ENCODE measurements at places on chromosomes 5 and 9.

DNA sequence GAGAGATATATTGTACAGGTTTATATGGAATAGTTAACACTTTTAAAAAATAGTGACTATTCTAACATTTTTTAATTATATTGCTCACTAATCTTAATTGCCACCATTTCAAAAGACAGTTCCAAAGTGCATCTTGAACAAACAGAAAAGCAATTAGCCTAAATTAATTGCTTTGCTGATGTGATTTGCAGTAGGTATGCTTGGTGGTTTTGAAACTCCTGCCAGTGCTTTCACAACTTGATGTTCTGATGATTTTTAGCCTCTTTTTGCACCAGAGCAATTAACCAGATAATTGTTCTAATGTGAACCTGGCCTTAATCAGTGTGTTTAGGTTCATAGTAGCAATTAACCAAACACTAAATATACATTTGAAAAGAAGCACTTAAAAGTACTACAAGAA, 207.6 kb downstream of the FBXL17 start:
- DNase-seq: no peak

DNA sequence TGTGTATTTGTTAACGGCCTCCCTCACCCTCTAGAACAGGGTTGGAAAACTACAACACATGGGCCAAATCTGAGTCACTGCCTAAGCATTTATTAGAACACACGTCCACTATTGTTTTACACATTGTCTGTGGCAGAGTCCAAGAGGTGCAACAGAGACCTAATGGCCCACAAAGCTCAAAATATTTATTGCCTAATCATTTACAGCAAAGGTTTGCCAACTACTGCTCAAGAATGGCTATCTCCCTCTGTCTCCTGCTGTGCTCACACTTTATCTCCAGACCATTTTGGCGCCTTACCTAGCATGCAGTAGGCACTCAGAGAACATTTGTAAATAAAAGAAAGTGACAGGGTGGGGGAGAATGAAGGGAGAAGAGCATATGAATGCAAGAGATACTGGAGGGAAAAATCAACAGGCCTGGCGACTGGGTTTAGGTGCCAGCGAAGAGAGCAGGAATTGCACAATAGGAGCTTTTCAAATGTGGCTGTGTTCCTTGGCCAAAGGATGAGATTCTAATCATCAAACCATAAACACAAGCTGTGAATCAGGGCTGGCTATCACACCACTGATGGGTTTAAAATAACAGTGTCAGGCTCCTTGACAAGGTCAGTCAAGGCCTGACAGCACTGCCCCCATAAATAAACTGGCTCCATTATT, 80.3 kb downstream of the EPB41L4A start:
- no peak for DNase-seq

- no peak for DNase-seq
These were observed 50.0 kb downstream of the CD180 start for GRCh38 chr5:67146574-67146973.

- no peak for DNase-seq
These were observed 68.0 kb downstream of the FAM174A start for GRCh38 chr5:100603141-100603540.

DNA sequence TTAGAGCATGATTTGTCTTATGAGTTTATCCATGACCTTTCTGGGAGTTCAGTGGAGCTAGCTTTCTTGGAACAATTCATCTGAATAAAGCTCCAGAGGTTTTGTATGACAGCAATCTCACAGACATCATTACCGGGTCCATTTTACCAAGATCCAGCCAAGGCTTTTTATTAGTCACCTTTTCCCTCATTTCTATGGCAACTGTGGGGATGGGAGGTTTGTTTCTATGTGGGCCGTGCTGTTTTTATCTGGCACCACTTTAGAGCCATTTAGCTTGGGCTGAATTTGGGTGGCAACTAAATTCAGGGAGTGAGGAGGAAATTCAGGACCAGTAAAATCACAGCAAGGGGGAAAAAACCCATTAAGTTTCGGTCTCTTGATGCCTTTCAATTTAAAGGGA, 245.7 kb downstream of the NSG2 start:
- DNase-seq: no peak

- no peak for DNase-seq
These were observed 2.5 kb downstream of the FEM1C start for GRCh38 chr5:115542086-115542485.

DNA sequence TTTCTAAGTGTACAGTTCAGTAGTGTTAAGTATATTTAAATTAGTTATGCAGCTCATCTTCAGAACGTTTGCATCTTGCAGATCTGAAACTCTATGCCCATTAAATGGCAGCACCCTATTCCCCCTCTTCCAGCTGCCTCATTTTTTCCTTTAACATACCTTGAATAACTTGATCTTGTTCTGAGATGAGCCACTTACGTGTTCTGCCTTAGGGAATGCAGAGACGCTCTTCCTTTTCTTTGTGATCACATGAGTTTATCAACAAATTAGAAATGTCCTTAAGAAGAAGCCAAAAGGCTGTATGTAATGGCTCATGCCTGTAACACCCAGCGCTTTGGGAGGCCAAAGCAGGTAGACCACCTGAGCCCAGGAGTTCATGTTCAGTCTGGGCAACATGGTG, 57.6 kb downstream of the SLC46A2 start:
- no peak for DNase-seq

- DNase-seq: no peak
These were observed 268.6 kb upstream of the ARRDC3 start for GRCh38 chr5:91651704-91652103.

- no peak for DNase-seq
These were observed 1185.4 kb upstream of the SEMA6A start for GRCh38 chr5:117759849-117760499.

GRCh38 chr9:87725356-87725899, 491 bp upstream of the CTSL start:
- no peak for DNase-seq

- no peak for DNase-seq
These were observed 121.5 kb downstream of the JMY start for GRCh38 chr5:79357398-79357797.

GRCh38 chr5:137310051-137310730, 188.9 kb downstream of the SPOCK1 start:
- no peak for DNase-seq

GRCh38 chr9:24602693-24603352, 57.1 kb upstream of the IZUMO3 start:
- DNase-seq: no peak

DNA sequence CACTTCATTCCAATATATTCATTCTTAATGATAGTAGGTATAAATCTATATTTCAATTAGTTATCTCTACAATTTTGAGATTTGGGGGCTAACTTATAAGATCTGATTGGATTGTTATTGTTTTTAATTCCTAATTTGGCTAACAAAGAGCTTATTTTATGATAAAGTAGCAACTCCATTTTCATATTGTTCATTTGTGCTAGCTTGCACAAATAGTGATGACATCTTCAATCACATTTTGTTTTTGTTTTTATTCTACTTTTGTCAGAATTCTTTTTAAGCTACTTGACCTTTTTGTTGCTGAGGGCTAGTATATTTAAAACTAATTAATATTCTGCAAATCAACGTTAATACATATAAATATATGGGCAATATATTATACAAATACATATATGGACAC, 22.8 kb downstream of the MARCHF3 start:
- no peak for DNase-seq

DNA sequence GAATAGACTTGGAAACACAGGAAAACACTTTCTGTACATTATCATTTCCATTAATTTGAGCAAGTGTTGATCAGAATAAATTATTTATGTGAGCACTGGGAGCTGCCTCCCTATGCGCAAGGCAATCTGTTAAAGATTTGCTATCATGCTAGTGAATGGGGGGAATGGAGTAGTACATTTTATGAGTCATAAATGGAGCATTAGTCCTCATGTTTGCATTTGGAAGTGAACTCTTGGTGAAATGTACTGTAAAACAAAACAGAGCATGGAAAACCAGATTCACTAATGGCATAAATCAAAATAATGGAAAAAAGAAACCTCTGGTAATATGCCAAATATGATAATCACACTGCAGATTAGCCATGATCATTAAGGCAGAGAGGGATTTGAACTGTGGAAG, 40.5 kb upstream of the TMC1 start:
- no peak for DNase-seq

- no peak for DNase-seq
These were observed 72.0 kb downstream of the RCL1 start for GRCh38 chr9:4864698-4865097.

GRCh38 chr5:135508496-135509005, 27.2 kb downstream of the NEUROG1 start:
- DNase-seq: no peak

GRCh38 chr9:91557327-91557726, 133.7 kb upstream of the NFIL3 start:
- DNase-seq: no peak

DNA sequence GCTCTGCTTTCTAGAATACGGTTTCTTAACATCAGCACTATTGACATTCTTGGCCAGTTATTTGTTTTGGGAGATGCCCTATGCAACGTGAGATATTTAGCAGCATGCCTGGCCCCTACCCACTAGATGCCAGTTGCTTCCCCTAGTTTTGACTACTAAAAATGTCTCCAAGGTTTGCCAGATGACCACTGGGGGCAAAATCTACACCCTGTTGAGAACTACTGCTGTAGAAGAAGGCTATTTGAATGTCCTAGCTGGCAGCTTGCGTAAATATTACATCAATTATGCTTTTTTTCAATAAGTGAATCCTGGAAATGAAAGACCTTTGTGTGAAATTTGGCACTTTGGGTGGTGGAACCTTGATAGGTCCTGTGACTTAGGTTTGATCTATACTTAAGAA, 5.0 kb downstream of the NCBP1 start:
- DNase-seq: peak; percentile 8

GRCh38 chr5:167207081-167207480, 1084.4 kb upstream of the WWC1 start:
- no peak for DNase-seq
